ENCODE measurements at places on chromosomes 5 and 9.

DNA sequence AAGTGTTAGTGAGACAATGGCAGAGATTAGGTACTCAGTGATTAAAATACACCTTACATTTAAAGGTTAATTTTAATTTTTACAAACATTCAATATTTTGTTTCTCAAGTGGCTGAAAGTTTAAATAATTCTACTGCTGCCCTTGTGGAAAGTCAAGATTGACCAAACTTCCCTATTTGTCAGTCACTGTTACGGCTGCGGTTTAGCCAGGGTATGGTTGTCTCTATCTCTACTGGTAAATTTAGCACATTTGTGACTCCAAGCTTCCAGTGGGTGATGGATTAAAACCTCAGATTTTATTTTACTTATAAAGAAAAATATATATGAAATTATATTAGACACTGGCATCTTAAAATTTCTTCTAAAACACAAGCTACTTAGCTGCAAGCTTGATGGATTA is 368.4 kb downstream of the CDH18 start:
- DNase-seq, result no peak

- no peak for DNase-seq
Measured at GRCh38 chr9:131448818-131449217, 53.9 kb upstream of the POMT1 start.

- no peak for DNase-seq
Measured at GRCh38 chr9:69249337-69249736, 75.3 kb downstream of the TJP2 start.

GRCh38 chr5:54653956-54654614 is 136.5 kb downstream of the SNX18 start:
- no peak for DNase-seq

DNA sequence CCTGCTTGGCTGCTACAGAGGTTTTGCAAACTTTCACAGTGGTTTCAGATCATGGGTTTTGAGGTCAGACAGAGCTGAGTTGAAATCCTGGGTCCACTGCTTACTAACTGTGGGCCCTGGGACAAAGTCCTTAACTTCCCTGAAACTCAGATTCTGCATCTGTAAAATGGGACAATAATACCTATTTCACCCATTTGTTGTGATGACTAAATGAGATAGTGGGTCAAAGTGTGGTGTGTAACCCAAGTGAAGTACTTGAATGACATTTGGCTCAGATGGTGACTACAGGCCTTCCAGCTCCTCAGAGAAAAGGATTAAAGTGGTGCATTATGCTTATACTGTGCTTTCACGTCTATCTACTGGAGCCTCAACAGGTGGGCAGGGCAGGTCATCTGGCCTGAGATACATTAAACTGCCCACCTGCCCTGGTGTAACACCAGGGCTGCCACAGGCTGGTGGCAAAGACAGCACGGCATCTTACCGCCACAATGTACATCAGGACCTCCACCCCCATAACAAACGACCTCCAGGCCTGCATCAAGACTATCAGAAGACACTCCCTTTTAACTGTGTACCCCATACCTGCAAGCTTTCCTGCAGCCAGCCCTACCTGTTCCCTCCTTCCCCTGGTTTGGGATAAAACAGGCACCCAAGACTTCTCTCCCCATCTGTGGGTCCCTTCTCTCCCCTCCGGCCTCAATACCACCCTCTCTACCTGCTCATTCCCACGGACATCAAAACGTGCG is 846 bp upstream of the TRAF1 start:
- DNase-seq, result no peak

GRCh38 chr5:112869948-112870347 is 8.9 kb downstream of the SRP19 start:
- no peak for DNase-seq

DNA sequence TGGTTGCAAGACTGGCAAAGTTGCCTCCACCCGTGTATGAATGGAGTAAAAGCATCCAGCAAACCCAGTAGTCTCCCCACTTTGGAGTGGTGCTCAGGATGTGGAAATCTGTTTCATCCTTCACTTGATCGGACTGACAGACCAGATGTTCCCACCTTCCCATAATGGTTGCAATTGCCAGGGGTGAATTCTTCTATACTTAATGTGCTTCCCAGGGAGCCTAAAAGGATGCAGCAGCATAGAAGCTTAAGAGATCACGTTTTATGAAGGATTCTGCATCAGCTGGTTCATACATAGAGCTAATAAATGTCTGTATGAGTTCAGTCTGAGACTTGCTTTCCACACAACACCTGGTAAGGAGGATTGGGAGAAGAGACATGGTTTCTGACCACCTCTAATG is 198.8 kb upstream of the S1PR3 start:
- DNase-seq, result no peak

DNA sequence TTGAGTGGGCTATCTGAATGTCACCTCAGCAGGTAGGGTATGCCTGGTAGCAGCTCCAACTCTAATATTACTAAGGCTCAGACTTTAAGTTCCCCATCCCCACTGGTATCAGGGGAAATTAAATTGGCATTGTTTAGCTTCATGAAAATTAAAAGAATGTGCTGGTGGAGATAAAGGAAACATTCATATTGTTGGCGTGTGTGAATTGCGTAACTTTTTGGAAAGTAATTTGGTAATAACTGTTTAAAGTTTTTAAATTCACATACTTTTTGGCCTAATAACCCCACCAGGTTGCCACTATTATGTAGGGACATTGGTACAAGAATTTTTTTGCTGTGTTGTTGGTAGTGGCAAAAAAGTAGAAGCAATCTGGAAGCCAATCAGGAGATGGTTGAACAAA is 29.4 kb downstream of the TNPO1 start:
- DNase-seq, result no peak

DNA sequence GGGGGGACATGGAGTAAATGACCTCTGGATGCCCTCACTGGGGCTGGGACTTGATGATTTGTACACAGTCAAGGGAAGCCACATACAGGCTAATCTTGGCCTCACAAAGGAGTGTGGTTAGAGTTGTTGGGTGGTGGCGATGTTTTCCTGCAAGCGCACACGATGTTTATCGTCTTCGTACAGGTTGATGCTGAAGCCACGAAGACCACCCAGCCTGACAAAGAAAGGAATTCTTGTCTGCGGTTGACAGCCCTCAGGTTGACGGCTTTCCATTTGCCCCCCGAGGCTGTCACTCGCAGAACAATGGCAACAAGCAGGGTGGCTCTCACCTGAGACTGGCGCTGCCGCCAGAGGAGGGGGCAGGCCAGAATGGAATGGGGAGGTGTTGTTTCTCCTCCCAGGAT is 14.1 kb upstream of the XPA start:
- DNase-seq, result no peak

GRCh38 chr5:17828681-17829080 is 194.4 kb downstream of the TAF11L14 start:
- DNase-seq, result no peak

DNA sequence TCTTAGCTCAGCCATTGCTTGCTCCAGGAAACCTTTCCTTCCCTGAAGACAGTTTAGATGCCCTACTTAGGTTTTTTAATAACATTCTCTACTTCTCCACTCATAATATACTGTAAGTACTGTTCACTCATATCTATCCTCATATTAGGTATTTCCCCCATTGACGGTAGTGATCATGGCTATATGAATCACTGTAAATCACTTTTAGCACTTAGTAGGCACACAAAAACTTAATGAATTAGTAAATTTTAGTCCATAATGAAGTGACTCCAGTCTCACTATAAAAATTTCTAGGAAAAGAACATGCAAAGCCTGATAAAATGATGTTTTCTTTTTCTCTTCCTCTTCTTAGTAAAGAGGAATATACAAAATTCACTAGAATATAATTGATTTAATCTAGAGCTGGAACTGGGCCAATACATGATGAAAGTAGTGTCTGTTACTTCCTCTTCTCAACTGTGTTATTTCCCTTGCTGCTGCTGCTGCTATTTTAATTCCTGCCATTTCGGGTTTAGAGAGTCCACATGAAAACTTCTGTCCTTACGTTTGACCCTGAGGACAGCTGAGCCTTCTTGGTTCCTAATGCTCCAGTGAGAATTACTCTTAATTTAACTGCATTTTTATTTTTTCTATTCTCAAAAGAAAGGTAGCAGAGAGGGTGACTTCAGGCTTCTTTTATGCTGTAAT is 73.5 kb downstream of the LNPEP start:
- DNase-seq, result no peak

- DNase-seq, result no peak
Measured at GRCh38 chr5:134649163-134649835, 714 bp downstream of the SEC24A start.

DNA sequence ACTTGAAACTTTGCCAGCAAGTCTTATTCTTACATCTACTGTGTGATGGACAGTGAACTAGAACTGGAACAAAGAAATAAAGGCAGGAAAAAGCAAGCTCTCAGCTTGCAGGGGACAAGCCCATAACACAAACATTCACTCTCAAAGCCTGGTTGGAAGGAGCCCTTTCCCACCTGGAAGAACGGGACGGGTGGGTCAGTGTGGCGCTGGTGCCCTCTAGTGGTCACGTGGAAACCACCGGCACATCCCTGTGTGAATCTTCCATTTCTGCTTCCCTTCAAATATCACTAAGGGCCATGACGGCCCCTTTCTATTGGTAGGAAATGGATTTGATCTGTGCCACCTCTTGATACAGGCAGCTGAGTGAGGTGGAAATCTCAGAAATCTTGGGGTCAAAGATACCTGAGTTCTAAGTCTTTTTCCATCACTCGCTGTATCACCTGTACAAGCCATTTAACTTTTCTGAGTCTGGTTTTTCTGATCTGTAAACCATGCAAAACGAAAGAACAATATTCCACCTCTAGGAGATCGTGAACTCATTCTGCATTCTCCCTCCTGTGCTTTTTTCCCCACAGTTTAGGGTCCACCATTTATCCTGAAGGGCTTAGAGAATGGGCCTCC is 211.6 kb downstream of the MSX2 start:
- DNase-seq, result no peak

DNA sequence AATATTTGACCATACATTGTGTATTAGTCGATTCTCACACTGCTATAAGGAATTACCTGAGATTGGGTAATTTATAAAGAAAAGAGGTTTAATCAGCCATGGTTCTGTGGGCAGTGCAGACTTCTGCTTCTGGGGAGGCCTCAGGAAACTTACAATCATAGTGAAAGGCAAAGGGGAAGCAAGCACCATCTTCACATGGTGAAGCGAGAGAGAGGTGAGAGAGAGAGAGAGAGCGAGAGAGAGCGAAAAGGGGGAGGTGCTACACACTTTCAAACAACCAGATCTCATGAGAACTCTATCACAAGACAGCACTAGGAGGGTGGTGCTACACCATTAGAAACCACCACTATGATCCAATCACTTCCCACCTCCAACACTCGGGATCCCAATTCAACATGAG is 4.1 kb upstream of the GRAMD2B start:
- DNase-seq, result no peak

- no peak for DNase-seq
Measured at GRCh38 chr5:124698770-124699169, 47.7 kb downstream of the ZNF608 start.

- no peak for DNase-seq
Measured at GRCh38 chr5:141150224-141150992, 551 bp downstream of the PCDHB6 start.

DNA sequence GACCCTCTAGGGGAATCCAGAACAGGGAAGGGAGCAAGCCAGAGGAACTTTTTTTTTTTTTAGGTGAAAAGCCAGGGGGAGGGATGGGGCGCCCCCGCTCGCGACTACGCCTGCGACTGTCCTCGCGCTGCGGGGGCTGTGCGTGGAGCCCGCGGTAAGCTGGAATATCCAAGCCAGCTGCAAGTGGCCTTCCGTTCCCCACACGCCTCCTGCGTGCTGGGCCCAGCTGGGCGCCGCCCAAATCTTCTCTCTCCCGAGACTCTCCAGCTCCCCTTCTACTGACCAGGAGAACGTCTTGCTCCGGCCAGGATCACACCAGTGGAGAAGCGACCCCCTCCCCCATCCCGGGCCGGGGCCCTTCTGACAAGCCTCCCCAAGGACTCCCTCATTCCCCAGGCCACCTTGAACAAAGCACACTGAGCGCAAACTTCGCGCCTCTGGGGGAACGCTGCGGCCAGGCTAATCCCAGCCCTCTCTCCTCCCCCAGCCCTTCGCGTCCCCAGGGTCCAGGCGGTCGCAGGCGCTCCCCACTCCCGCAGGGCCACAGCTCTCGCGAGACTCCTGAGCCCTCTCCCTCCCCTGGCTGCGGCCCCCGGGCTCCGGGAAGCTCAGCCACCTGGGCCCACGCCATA is 6.6 kb downstream of the BARX1 start:
- no peak for DNase-seq

DNA sequence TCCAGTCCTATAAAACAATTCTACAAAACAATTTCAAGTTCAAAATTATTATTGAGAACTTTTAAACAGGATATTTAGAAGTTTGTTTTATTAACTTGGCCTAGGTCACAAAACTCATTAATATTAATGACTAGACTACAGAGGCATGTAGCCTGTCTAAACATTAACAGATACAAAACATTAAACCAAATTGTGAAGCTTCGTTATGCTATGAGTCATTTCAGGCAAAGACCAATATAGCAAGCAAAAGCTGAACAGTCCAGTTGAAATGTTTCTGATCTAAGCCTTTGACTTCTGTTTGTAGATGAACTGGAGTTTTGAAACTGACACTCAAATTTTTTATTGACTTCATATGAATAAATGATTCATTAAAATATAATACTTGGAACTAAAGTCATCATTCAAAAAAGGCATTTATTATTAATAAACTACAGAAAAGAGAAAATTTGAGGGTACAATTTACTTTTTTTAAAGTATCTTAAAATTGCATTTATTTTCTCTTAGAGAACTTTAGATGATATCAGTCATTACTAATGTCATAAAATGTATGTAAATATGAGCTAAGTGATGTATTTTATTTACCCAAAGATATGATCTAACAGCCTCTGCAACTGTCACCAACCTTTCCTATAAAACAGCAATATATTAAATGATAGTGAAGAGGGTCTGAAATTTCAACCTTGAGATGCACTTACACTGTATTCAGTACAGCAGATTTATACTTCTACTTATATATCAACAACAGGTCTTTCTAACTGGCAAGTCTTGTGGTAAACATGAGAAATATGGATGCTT is 188.8 kb downstream of the COMMD10 start:
- peak; percentile 91 for DNase-seq

GRCh38 chr5:142364251-142365145 is 39.7 kb upstream of the SPRY4 start:
- peak; percentile 91 for DNase-seq

DNA sequence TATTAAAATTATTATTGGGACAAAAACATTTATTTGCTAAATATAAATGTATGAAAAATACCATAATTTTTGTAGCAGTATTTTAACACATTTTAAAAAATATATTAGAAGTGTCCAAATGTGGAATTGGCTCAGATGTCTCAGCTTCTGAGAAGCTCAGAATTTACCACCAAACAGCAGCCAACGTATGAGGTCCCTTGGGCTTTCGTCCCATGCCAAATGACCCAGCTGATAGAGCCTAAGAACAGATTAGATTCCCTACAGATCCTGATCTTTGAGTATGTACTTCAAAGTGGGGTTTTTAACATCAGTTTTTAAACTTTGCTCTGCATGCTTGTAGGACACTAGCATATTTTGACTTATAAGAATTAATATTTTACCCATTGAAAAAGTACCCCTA is 77.3 kb upstream of the RPS23 start:
- no peak for DNase-seq

GRCh38 chr9:91156451-91157234 is 205.1 kb downstream of the AUH start:
- DNase-seq, result no peak

All from kidney glomerular epithelial cell (primary cell).